ENCODE measurements at places on chromosomes 16 and 17. TPM values are rescaled to one million over a fixed set of nuclear protein-coding genes. Genes with fewer than 3 reads are reported as not detected.

DNA sequence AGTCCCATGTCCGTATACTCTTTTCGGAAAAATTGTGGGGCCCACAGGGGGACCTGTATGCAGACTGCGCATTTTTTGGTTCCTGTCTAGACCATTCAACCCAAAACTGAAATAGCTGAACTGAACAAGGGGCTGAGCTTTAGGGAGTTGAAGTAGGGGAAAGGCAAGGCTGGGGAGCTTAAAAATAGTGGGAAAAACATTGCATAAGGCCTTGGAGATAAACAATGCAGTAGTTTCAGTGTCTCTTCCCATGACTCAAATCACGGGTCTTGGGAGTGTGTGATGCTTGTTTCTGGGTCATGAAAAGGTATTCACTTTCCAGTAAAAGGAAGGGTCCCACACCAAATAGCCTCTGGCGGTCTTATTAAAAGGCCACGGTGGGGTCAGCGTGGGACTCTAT, 402.8 kb upstream of the SALL1 start:
- no peak for DNase-seq

DNA sequence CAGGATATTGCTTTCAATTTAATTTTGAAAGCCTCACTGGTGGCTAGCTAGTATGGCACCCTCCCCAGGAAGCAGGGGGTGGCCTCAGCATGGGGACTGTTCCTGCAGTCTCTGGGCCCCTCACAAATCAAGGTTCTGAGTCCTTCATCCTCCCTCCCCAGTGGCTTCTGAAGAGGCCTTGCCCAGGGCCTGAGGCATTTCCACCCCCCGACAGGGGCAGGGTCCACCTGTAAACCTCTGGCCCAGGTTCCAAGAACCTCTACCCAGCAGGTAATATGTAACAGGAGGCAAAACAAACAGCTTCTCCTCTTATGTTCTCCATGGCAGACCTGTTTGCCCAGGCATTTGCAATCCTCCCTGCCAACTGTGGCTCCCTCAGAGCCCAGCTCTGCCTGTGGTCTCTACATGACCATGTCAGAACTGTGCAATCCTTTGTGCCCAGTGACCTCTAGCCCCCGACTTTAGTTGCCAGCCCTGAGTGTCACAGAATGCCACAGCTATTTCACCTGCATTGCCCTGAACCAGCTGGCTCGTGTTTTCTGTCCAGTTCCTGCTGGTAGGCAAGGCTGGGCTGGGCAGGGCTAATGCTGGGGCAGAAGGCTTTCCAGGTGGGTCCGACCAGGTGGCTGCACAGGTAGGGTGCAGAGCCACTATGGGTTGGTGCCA, 14.3 kb downstream of the ACSF2 start:
- no peak for DNase-seq

- no peak for DNase-seq
Measured at GRCh38 chr16:54055864-54056263, 230.7 kb downstream of the IRX3 start.

GRCh38 chr16:68037841-68038597, 14.9 kb downstream of the DUS2 start:
- no peak for DNase-seq

DNA sequence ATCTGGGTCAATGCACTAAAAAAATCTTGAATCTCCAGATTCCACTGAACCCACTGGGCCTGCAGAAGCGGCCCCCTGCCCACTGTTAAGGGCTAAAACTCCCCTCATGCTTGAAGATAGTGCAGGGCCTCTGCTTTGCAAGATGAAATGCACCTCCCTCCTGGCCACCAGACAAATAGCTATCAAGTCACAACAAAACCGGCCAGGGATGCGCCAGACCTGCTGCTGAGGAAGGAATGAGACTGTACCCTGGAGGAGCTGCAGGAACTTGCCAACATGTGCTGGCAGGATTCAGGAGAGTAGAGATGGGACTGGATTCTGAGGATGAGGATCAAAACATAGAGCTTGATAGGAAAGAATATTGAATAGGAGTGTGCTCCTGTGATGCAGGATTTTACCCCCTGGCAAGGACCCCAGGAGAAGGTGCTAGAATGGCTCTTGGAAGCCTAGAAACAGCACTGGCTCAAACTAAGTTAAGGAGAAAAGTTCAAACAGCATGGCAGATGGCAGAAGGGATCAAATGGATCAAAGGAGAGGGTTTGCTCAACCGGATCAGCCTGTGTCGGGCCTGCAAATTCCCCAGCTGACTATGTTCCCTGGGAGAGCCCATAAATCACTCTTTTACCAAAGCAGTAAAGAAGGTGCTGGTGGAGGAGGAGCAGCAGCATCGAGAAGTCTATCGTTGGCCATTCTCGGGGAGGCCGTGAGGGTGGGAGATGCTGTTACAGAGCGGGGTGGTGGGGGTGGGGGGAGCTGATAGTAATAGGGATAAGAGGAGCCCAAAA, 27.2 kb upstream of the XYLT2 start:
- DNase-seq: peak; percentile 53

DNA sequence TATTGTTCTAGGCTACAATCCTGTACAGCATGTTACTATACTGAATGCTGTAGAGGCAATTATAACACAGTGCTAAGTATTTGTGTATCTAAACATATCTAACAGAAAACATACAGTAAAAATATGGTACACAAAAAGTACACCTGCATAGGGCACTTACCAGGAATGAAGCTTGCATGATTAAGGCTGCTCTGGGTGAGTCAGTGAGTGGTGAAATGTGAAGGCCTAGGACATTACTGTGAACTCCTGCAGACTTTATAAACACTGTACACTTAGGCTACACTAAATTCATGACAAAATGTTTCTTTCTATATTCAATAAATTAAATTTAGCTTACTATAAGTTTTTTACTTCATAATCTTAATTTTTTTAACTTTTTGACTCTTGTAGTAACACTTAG, 37.1 kb downstream of the AMFR start:
- no peak for DNase-seq

DNA sequence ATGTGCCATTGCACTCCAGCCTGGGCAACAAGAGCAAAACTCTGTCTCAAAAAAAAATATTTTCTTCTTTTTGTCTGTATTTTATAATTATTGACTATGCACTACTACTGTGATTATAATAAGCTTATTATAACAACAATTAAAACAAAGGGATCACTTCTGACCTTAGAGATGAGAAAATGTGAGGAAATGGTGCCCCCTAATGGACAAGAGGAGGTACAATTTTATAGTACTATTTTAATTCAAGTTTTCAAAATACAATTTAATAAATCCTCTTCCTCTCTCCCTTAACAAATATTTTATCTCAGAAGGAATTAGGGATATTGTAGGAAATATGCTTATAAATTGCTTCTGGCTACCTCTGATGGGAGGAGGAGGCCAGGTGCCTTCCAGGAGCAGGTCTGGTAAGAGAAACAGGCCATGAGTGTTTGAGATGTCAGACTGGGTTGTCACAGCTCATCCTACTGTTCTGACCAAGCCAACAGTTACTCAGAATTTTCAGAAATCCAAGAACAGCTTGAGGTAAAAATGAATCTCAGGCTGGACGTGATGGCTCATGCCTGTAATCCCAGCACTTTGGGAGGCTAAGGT, 14.0 kb downstream of the VPS53 start:
- DNase-seq: no peak

GRCh38 chr17:82300707-82301270, 16.6 kb downstream of the CD7 start:
- DNase-seq: peak; percentile 92

GRCh38 chr17:61235827-61236197, 163.8 kb upstream of the TBX2 start:
- DNase-seq: no peak

- DNase-seq: no peak
Measured at GRCh38 chr17:32564325-32564724, 77.5 kb downstream of the CDK5R1 start.

DNA sequence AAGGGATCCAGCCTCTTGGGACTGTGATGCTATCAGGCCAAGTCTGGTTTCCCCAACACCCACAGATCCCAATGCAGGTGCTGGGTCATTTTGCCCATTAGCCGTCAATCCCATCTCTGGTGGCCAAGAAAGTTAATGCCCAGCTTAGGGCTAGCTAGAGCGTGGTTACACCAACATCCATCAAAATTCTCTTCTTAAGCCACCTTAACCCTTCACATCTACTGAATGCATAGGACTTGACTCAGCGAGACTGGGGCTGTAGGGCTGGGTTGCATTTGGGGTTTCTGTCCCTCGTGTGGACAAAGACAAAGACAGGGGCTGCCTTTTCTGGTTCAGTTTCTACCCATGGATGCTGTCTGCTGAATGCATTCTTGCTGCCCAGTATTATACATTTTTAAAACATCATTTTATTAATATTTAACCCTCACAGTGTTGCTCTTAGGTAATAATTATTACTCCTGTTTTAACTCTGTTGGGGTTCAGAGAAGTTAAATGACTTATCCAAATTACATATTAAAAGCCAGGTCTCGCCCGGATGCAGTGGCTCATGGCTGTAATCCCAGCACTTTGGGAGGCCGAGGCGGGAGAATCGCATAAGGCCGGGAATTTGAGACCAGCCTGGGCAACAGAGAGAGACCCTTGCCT, 141.1 kb upstream of the NOL11 start:
- DNase-seq: no peak

DNA sequence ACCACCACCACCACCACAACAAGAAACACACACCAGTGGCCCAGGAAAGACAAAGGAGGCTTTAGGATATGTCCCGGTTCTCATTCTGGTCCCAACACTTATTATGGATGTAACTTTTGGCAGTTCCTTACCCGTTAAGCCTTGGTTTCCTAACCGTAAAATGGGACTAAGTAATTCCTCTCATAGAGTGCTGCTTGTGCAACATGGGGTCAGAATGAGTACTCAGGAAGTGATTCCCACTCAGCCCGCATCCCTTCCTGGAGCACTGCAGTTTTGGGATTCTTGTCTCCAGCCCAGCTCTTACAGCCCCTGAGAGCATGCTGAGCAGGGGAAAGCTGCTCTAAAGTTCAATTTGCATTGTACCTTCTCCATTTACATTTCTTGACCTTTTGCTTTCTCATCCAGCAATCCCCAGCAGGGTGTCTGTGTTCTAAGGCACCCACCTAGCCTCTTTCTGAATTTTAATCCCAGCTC, 262.6 kb downstream of the PRKCA start:
- no peak for DNase-seq

GRCh38 chr17:40547079-40547784, 18.0 kb downstream of the CCR7 start:
- peak; percentile 62 for DNase-seq

- no peak for DNase-seq
Measured at GRCh38 chr17:12287953-12288352, 267.3 kb downstream of the MAP2K4 start.

DNA sequence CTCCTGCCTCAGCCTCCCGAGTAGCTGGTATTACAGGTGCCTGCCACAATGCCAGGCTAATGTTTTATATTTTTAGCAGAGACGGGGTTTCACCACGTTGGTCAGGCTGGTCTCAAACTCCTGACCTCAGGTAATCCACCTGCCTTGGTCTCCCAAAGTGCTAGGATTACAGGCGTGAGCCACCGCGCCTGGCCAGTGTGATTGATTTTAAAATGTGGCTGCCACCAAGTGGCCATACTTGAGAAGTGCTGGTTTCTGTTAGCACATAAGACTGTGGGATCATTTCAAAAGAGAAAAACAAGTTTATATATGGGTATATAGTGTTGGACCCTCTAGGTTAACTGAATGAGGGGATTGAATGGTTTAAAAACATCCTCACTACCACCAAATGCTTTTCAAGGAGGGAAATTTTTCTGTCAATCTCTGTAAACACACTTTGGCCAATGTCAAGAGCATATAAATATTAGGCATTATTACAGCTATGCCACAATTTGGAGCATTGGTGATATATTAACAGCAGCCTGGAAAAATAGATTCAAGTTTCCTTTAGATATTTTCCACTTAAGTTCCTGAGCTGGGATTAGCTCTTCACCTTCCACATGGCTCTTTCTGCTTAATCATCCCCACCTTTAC, 13.5 kb upstream of the DHRS13 start:
- DNase-seq: no peak

- no peak for DNase-seq
Measured at GRCh38 chr17:9427465-9428315, 147.9 kb downstream of the STX8 start.

GRCh38 chr16:63241497-63242028, 1205.3 kb upstream of the CDH8 start:
- no peak for DNase-seq

- DNase-seq: no peak
Measured at GRCh38 chr16:68752602-68753001, 15.5 kb downstream of the CDH1 start.

DNA sequence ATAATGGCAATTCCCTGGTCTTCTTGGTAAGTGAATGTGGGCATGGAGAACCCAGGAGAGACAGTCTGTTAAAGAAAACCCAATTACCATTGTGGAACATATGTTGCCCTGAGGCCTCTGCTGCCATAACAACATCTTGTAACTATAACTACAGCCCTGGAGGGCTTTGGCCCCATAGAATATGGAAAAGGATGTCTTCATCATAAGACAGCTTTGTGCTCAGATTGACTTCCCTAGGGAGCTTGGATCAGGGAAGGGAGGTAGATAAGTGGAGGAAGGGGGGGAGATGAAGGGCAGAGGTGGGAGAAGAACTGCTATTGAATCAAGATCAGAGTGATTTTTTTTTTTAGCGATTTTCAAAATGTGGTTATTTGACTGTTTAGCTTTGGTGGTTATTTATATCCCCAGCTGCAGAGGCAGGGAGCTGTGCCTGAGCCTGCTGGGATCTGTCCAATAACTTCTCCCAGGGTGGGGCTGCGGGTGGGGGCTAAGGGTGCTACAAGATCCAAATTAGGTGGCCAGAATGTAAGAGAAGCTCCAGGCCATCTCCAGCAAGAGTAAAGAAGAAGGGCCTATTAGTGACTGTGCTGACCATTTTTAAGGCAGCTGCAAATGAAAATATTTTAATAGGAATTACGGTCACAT, 5.3 kb upstream of the KAT7 start:
- no peak for DNase-seq

GRCh38 chr16:83312015-83312717, 495.6 kb upstream of the HSBP1 start:
- no peak for DNase-seq

DNA sequence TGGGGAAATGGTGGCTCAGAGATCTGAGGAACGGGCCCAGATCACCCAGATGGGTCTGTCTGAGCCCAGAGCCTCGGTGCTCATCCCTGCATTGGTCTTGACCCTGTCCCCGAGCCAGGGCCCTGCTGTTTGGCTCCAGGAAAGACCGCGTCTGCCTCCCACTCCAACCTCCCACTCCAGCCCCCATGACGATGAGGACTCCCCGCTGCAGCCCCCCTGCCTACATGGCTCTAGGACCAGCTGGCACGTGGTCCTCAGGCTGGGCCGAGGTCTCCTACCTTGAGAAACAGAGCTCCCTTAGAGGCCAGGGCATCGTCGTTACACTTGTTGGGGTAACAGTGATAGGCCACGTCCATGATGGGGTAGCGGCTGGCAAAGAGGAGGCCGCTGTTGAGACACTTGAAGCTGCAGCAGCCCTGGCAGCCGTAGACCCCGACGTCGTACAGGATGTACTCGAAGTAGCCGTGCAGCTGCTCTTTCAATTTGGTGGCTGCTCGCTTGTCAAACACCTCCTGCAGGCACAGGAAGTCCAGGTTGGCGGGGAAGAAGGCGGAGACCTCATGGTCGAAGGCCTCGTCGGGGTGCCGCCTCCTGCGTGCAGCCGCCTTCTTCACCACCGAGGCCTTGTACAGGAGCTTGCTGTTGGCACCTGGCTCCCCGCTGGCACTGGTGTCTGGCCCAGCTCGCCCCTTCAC, 59.9 kb downstream of the PRMT7 start:
- no peak for DNase-seq

Gene AANAT
- not detected for total RNA-seq

Gene REXO5
- total RNA-seq: 2.2 TPM

Gene ALOXE3
- total RNA-seq: not detected

Gene DPEP3
- not detected for total RNA-seq

Gene HES7
- not detected for total RNA-seq

Gene CLEC10A
- 13.9 TPM for total RNA-seq

Gene NUDT21
- 76.3 TPM for total RNA-seq

Gene PPP1R1B
- total RNA-seq: 0.38 TPM

Measured in posterior vena cava (tissue), 2 donors.